ENCODE measurements at places on chromosomes 1 and 21.

GRCh38 chr1:2352341-2352896 is 38.9 kb downstream of the MORN1 start:
- no peak for DNase-seq

GRCh38 chr21:44024257-44024656 is 12.1 kb downstream of the TRAPPC10 start:
- DNase-seq, result no peak

GRCh38 chr21:43332861-43333297 is 94.1 kb downstream of the SIK1 start:
- no peak for DNase-seq

- DNase-seq, result no peak
These were observed 15.0 kb downstream of the ZYG11B start for GRCh38 chr1:52741259-52741658.

DNA sequence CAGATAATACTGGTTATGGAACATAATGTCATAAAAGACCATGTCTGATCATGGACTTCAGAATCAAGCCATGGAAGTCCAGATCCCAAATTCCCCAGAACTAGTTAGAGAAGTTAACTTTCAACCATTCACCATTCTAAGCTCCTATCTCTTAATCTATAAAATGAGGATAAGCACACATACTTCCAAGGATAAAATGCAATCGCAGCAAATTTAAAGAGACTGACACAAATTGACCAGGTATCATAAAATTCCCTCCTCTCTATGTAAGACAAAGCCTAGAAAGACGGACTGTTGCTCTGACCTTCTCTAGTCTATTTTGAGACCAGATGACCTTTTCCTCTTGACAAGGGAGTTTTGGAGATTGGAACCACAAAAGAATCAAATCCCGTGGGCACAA is 426.7 kb downstream of the PLPP3 start:
- DNase-seq, result no peak

DNA sequence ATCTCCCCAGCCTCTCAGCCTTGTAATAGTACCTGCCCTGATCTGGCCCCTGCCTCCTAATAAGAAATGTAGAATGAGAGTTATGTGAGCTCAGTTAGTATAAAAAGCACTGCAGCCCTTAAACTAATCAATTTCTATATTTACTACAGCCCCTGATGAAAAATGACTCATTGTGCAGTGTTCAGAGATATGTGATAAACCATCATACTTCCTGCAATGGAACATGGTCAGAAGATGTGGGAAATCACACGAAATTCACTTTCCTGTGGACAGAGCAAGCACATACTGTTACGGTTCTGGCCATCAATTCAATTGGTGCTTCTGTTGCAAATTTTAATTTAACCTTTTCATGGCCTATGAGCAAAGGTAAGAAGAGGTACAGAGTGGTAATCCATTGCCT is 176.8 kb upstream of the PDE4B start:
- no peak for DNase-seq

DNA sequence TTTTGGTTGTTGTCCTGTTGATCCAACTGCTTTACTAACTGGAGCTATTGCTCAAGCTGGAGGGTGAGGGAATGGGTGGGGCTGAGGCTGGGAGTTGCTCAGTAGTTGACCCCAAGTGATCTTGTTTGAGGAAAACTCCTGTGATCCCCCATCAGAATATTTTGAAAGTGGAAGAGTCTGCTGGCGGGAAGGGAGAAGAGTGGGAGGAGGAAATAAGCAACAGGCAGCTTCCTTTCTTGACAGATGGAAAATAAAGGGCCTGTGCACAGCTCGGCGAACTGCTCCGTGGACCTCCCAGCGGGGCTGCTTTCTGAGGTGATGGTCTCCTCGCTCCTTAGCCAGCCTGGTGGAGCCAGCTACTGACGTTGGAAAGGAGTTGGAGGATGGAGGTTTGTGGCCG is 199.1 kb upstream of the LMO4 start:
- DNase-seq, result no peak

DNA sequence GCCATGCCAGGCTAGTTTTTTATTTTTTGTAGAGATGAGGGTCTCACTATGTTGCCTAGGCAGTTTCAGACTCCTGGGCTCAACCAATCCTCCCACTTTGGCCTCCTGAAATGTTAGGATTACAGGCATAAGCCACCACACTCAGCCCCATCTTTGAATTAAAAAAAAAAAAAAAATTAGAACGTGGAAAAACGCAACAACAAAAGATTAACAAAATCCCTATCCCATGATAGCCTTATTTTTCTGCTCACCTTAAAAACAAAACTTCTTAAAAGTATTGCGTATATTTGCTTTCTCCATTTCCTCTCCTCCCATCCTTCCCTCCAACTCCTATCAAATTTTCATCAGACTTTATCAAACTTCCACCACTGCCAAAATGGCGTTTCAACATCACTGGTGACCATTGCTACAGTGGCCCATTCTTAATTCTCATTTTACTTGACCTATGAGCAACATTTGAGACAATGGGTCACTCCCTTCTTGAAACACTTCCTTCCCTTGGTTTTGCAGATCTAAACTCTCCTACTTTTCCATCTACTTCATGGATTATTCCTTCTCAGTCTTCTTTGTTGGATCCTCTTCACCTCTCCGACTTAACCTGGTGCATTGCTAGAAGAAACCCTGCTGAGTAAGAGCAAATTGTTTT is 579 bp upstream of the ZNF684 start:
- no peak for DNase-seq

DNA sequence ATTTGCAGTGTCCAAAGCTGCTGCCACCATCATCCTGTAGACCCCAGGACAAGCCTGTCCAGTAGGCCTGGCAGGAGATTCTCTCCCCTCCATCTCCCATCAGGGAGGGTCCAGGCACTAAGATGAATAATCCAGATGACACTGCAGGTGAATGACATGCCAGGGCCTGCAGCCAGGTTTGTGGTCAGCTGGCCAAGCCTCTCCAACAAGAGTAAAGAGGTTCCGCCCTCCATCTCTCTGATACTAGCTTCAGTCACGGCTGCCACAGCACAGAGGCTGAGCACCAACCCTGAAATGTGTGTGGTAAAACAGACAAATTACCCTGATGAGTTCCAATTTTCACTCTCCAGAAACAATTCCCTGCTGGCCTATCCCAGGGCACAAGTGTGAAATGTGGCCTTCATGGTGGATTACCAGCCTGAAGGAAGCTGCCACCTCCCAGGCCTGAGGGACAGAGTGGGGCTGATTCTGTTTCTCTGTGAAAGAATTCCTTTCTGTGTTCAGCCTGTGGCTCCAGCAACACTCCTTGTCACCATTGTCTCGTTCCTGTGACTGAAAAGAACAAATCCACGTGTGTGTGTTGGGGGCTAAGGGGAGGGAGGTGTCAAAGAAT is 19.9 kb upstream of the LHX4 start:
- DNase-seq, result no peak

DNA sequence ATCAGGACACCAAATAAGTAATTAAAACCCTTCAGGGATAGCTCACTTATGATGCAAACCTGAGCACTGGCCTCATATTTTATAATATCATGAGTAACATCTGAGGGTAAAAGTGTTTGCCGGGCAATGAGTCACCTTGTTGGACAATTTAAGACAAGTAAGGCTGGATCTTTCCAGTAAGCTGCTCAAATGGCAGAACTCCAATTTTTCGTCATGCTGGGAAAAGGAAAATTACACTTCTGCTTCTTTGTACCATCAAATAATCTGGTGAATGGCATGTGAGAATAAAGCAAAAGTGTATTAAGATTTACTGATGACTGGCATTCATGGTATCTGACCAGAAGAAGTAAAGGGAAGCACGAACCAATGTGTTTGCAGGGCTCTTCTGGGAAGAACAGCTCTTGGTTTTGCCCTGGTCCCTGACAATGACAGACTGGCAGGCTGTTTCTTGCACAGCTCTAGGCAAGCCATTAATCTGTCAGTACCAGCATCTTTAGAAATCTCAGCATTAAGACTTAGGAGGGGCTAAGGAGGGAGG is 392.2 kb downstream of the VAV3 start:
- DNase-seq, result no peak

- DNase-seq, result peak; percentile 10
These were observed 5.0 kb downstream of the PRELP start for GRCh38 chr1:203480525-203481084.

DNA sequence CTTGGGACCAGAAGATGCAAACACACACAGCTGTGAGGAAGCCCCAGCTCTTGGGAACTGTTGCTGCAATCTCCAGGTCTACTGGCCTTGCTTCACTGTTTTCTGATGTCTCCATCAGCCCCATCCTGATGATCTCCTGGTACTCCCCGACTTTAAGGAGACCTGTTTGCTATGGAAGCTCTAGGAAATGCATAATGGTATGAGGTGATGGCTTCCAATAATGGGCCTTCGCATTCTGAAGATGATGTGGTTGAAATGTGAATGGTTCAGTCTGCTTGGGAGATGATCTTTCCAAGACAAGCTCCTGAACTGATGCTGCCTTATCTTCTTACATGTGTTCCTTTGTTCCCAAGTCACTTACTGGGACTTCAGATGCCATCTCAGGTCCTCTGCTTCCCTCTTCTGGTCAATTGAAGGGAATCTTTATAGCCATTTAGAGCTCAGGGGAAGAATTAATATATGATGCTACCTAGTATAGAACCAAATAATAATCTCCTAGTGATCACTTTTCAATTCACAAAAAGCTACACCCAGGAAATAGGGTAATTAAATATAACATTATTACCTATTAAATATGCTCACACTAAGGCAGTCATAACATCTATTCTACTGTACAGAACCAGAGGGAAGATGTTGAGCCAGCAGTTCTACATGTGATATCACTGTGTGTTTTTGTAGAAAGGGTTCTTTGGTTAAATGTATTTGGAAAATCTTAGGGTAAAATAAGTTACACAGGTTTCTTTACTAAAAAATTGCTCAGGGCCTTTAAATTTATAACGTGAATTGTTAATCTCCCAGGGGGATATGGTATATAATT is 73.9 kb upstream of the VTCN1 start:
- peak; percentile 6 for DNase-seq

GRCh38 chr1:214833178-214833756 is 230.3 kb downstream of the CENPF start:
- DNase-seq, result no peak

DNA sequence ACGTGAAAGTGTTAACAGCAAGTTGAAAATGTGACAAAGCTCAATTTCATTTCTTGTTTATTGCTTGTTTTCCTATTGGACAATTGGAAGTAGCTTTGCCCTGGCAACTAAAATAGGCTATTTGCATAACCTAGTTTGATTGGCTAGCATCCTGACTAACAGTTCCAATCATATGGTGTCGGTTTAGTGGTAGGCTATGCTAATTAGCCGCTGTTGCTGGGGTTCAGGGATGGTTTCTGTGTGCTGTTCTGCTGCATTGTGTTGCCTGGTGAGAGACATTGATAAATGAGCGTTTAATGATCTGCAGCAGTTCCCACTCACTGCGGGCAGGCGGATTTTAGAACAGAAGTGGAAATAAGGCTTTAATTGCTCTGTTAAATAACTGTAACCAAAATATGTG is 68.5 kb downstream of the DYRK1A start:
- peak; percentile 88 for DNase-seq

DNA sequence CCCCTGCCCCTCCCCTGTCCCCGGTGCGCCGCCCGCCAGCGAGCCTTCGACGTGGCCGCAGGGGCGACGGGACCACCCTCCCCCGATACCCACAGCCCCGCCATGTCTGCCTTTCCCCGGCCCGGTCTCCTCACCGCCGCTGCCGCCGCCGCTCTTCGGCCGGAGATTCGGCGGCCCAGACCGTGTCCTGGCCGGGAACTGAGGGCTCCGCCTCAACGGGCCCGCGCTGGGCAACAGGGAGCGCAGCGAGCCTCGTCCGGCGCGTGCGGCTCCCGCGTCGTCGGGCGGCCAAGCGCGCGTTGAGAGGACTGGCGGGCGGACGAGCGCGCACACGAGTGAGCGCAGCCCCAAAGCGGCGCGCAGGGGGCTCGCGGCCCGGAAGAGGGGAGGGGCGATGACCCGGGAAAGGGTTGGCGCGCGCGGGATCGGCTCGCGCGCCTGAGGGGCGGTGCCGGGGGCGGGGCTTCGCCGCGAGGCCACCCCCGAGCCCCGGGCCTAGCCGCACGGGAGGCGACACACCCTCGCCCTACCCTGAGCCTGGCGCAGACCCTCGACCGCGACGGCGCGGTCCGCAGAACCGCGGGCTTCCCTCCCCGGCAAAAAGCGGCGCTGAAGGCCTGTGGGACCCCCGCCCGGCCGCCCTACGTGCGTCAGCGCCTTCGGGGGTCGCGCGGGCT is at the start of gene BTG3:
BTG3 (minus strand) TSS at position 337 of the 677 bp plus-strand sequence. CDS start 3,757 bp downstream, outside the sequence.
- DNase-seq, result peak; percentile 74

DNA sequence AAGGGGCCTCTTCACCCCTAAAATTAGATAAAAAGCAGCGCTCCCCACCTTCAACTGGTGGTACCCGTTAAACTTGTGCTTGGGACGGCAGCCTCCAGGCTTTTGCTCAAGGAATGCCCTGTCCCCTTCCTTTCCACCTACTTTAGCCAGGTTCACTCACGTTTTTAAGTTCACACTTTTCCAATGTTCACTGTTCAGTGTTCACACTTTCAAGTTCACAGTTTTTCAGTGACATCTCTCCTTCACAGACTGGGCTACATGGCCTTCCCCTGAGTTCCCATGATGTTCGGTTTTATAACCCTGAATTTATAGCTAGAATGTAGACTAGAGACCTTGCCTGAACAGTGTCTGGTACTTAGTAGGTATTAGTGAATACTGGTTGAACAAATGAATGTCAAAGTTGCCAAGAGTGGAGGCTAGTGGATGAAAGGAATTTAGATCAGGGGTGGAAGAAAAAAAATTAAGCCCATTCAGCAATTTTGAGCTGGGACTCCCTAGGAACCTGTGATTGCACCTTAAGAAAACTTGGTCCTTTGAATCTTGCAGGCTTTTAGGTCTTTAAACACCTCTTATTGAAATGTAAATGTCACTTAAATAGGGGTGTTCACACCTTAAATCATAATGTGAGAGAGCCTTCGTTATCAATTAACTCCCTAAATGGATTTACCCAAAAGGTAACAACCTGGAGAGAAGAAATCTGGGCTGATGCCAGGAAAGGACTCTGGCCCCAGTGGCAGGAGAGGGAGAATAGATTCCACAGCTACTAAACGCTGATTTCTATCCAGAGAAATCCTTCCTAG is 12.3 kb downstream of the BTG2 start:
- DNase-seq, result no peak

- no peak for DNase-seq
These were observed 1.3 kb downstream of the AHDC1 start for GRCh38 chr1:27602462-27603308.

DNA sequence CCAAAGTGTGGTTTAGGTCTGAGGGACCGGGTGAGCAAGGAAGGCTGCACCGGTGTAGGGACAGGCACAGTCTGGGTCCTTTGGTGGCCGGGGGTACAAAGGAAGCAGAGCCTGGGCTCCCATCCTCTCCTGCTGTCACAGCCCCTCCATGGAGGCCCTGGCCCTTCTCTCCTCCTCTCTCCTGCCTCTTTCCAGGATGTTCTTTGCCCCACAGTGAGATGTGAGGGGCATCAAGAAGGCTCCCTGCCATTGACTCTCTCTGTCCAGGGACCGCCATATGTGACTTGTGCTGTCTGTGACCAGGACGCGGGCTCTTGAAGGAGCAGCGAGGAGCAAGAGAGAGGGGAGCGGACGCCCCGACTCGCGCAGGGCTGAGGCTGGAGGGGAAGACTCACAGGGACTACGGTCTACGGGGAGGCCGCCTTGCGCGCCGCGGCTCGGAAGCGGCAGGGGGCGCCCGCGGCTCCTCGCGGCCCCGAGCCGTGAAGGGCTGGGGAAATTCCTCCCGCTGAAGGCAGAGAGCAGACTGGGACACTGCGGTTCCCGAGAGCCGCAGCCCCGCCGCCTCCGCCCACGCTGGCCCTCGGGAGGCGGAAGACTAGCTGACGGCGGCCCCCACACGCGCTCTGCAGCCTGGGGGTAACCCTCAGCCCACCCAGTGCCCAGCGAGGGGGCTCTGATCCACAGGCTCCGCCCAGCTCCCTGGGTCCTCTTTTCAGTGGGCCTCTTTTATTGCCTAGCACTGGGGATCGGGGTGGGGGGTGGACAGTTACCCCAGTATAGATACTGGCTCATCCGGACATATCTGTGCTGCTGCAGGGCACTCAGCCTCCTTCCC is 40.8 kb downstream of the MAB21L3 start:
- DNase-seq, result peak; percentile 53
